ENCODE measurements at places on chromosomes 12 and 14.
A peak's percentile ranks its signal among the peaks of the same experiment; 100 is the strongest.

- DNase-seq: no peak
Observed at GRCh38 chr12:94863321-94864035, 140.0 kb downstream of the NDUFA12 start.

DNA sequence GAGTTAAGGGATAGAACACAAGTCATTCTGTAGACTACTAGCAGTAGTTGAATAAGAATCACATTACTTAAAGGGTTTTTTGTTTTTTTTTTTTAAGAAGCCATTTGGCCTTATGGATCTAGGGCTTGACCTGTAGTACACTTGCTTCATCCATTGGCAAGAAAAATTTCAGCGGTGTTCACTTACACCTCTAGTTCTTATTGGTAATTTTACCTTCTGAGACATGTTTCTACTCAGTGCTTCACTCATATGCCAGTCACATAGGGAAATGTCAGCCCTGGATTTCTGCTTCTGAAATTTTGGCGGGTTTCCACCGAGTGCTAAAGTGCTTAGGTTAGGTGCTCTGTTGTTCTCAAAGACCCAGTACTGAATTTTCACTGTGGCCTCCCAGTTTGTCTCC lies 72.9 kb downstream of the FRMD6 start:
- no peak for DNase-seq

DNA sequence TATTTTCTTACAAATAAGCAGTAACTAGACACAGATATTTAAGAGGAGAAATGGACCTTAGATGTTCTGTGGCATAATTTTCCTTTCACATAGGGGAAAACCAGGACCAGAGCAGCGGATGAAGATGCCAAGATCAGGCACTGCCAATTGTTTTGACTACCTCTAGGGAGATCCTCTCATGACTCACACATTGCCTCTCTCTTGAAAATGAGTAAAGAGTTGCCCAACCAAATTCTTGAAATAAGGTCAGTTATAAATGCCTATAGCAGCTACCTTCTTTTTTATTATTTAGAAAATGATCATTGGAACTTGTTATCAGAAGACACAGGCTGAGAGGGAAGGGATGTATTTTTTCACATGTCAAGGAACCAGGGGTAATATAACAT lies 263.4 kb upstream of the PLEKHG7 start:
- DNase-seq: no peak

- DNase-seq: no peak
Observed at GRCh38 chr14:100221533-100222223, 17.3 kb upstream of the YY1 start.

DNA sequence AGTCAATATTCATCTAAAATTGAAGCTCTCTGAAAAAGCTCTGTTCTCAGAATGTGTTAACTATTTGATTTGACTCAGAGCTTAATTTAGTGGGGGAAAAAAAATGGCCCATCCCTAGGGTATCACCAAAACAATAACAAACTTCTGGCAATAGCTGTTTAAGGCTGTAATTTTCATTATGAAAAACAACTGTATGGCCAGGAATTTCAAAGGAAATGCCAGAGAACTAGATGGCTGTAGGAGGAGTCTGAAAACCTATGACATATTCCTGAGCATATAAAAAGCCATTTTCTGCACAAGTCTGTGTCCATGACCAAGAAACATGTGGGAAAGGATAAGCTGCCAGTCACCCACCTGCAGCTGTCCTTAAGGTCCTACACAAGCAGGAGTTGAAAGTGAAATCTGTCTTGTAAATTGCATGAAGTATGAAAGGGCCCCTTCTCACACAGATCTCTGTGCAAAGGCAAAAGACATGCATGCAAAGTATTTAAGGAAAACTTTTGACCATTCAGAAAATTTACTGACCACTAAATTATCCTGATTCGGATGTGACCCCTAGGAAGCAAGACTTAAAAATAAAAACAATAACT lies 299.1 kb downstream of the BTG1 start:
- DNase-seq: no peak

DNA sequence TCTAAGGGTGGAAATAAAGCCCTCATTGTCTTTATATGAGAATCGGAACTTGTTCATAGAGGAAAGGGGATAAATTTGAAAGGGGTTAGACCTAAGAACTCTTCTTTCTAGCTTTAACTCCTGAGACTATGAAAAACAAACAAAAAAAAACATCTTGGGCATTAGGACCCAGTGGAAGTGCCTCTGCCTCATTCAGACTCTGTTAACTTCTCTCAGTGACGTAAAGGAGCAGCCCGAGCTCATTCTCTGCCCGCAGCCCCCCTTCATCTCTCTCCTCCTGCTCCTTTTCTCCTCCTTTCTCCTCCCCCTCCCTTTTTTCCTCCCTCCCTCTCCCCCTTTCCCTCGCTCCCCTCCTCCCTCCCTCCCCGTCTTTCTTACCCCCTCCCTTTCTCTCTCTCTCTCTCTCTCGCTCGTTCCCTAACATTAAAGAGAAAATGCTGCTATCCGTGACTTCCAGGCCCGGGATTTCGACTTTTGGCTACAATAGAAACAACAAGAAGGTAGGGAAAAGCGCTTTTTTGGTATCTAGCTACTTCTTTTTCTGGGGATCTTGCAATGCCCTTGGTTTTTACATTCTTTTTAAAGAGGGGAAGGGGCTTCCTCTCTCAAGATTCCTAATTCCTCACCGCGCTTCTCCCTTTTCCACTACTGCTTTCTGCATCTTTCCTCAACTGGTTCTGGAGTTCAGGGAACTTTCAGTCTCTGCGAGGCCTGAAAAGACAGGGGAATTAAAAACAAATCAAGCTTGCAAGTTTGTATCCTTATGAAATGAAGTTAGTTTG lies at the start of gene RBMS2:
Gene RBMS2 (plus strand): TSS at position 231 of the 782 bp plus-strand sequence. CDS start 204 bp downstream, at position 435.
- DNase-seq: peak; percentile 10

DNA sequence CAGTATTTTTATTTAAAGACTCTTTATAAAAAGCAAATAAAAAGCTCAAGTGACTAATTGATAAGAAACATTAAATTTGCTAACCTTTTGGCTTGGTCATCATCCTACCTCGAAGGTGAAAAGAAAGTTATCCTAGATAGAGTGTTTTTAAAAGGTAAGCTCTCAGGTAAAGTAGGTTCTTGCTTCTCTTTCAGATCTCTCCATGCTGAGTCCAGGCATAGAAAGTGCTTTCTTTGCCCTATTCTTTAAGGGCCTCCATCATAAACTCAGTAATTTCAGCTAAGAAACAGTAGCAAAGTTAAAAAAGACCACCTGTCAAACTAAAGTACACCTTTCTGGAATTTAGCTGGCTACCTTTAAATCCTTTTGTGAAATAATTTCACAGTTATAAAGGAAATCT lies 20.6 kb upstream of the ANHX start:
- no peak for DNase-seq

DNA sequence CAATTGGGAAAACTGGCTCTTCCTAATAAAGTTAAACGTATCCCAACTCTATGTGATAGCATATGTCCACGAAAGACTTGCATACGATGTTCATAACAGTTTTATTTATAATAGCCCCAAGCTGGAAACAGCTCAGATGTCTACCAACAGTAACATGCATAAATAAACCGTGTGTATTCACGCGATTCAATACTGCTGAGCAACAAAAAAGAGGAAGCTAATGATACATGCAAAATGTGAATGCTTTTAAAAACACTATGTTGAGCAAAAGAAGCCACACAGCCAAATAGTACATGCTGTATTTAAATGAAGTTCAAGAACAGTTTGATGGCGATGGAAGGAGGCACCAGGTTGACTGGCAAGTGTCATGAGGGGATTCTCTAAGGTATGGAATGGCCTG lies 55.7 kb downstream of the TRIM9 start:
- no peak for DNase-seq

GRCh38 chr12:95022477-95022876 lies 19.0 kb upstream of the NDUFA12 start:
- no peak for DNase-seq

GRCh38 chr12:15794196-15794595 lies 5.0 kb upstream of the EPS8 start:
- DNase-seq: no peak

- peak; percentile 32 for DNase-seq
Observed at GRCh38 chr12:57893431-57894353, 47.2 kb upstream of the CTDSP2 start.

DNA sequence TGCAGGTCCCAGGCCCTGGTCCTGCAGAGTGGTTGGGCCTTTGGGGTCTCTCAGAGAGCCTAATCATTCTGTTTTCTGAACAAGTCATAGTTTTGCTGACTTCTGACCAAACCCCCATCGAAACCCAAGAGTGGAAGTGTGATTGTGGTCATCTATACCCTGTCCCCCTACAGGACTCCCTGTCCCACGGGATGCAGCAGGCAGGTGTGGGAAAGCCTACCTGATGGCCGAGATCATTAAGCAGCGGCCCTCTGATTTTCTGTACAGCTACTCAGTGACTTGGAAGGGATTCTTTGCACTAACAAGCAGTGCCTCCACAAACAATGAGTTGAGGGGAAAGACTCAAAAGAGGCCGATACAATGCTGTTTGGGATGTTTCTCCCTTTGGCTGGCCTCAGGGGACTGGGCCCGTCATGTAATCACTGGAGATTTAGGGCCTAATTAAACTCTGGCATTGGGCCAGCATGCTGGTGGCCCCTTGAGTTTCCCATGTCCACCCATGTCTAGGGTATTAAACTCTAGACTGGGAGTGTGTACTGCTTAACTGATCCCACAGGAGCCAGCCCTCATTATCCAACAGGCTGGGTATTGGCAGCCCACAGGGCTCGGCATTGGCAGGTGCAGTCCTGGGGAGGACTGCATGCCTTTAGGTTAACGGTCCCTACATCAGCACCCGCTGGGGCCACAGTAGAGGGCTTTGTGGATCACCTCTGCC lies 192.8 kb downstream of the ZFP36L1 start:
- no peak for DNase-seq

DNA sequence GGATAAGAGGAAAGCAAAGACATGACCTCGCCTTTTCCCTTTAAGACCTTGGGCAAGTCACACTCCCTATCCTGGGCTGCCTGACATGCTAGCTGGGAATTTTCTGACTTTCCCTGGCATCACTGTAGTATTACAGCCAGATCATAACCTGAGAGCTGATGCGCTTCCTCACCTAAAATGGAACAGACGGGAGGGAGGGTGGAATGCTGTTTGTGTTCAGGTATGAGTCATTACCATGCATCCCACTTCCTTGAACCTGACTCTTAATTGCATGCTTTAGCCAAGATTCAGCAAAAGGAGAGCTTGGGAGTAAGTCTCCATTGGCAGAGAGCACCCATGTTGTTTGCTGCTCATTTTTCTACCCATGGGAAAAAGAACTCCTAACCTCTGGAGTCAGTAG lies 156.5 kb downstream of the KCNK10 start:
- DNase-seq: no peak

- no peak for DNase-seq
Observed at GRCh38 chr12:23566133-23566532, 383.3 kb downstream of the SOX5 start.

DNA sequence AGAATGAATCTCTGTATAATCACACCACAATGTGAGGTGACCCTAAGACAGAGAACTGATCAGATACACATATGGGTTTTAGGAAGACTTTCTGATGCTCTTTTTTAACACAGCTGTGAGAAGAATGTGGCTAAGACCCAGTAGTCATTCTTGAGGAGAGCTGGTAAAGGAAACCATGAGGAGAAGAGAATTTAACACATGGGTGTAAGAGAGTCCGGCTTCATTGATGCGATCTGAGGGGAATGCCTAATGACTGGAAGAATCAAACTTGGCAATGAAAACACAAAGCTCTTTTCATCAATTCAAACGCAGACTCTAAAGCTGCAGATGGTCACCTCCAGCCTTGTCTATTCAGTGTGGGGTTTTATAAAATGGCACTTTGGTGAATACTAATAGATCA lies 79.3 kb downstream of the FOXA1 start:
- DNase-seq: no peak

GRCh38 chr12:11922361-11922760 lies 148.4 kb upstream of the BCL2L14 start:
- DNase-seq: no peak

DNA sequence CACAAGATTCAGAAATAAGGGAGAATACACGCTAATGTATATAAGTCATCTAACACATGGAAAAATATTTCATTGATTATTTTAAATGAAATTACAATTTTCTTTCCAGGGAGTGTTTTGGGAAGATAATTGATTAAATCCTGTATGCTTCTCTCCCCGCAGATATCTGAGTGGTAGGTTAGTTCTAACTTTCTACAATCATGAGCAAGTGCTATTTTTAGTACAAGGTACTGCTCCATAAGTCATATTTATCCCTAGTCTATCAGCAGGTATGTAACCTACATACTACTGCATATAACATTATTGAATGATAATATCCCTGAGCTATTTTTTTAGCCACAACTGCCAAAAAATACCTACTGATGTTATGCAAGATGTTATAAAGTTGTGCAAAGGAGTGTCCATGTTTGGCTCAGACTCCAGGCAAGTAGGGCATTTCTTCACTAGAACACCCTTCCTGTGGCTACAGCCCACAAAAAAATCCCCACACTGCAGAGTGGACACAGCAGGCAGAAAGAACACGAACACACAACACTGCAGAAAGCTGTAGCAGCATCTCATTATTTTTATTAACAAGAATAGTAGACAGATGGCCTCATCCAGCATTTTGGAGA lies 87.0 kb downstream of the SEC23A start:
- no peak for DNase-seq

DNA sequence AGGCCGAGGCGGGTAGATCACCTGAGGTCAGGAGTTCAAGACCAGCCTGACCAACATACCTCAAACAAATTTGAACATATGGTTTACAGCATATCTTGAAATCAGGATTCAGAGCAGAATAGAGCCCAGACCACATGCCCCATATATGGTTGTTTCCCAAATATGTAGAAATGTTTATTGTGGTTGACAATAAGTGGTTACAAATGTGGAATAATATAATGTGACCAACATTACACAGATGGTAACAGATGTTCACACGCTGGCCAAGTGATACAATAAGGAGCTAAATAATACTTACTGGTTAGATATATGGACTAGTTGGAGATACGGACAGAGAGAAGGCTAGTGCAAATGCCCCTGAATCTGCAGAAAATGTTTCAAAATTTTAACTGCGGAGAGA lies 85.3 kb downstream of the MAPKAPK5 start:
- DNase-seq: no peak

DNA sequence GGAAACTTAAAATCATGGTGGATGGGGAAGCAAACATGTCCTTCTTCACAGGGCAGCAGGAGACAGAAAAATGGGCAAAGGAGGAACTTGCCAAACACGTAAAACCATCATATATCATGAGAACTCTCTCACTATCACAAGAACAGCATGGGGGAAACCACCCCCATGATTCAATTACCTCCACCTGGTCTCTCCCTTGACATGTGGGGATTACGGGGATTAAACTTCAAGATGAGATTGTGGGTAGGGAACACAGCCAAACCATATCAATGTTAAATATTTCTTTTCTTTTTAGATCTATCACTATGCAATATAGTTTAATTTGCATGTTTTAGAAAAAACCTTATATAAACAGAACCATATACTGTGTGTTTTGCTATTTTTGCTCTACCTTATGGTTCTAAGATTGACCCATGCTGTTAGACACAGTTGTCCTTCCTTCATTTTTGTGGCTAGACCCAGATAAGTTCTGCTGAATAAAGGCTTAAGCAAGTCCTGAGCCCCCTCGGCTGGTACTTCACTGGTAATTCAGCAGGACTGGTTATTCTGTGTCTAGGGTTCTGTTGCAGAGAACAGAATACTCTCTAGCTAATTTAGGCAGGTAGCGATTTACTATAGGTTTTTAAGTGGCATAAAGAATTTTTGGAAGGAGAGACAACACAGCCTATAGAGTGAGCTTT lies 253.7 kb upstream of the HMGA2 start:
- DNase-seq: no peak

GRCh38 chr12:10276774-10277173 lies 30.9 kb upstream of the KLRD1 start:
- no peak for DNase-seq
